AML-193 (cell line): ENCODE measurements at places on chromosomes 6 and 20.

GRCh38 chr6:135229996-135230395, 48.9 kb downstream of the MYB start:
- no peak for DNase-seq

- DNase-seq, result no peak
These were observed 91.3 kb upstream of the MPC1 start for GRCh38 chr6:166473886-166474571.

GRCh38 chr6:41072836-41073202, at the start of gene NFYA:
Gene NFYA (plus strand): TSS chr6:41072974. CDS start chr6:41079090, 6,116 bp downstream.
- no peak for DNase-seq

- DNase-seq, result no peak
These were observed 162.7 kb downstream of the TBC1D7 start for GRCh38 chr6:13165502-13166172.

GRCh38 chr6:13267142-13267651, 61.1 kb downstream of the TBC1D7 start:
- no peak for DNase-seq

GRCh38 chr6:11804701-11805100, 26.1 kb upstream of the ADTRP start:
- DNase-seq, result no peak

DNA sequence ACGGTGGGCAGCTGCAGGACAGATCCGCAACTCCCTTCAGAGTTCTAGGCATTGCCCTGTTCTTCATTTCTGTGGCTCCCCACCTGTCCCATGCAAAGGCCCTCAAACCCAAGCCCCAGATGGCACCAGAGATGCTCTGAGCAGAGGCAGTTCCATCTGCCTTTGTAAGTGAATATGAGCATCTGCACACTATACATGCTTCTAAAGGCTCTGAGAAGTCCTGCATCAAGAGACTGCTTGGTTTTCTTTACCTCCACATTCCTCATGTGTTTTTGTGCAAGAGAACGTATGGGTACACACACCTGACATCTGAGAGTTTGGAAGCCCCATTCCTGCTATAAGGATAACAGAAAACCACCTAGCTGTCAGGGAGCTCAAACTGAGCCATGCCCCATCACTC, 14.4 kb upstream of the CST7 start:
- no peak for DNase-seq

- DNase-seq, result no peak
These were observed 517.9 kb downstream of the C6orf118 start for GRCh38 chr6:164791498-164791897.

DNA sequence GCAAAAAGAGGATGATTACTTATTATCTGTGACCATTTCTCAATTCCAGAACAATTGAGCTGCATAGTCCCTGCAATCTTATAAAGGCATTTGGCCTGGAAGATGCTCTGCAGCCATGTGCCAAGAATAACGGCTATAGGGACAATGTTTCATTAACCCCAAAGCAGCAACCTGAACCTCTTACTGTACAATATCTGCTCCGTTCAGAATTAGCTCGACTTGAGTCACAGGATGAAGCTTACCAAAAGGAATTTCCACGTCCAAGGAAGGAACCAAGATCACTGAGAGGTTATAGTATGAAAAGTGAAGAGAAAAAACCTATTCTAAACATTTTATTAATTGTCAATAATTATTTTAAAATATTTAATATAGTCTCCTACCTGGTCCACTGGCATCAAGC, 167.3 kb upstream of the GMDS start:
- DNase-seq, result no peak

GRCh38 chr6:83868639-83869038, 9.2 kb downstream of the CYB5R4 start:
- no peak for DNase-seq

- no peak for DNase-seq
These were observed 17.4 kb downstream of the SCGN start for GRCh38 chr6:25669413-25669812.
